ENCODE measurements at places on chromosomes 2 and 18.

DNA sequence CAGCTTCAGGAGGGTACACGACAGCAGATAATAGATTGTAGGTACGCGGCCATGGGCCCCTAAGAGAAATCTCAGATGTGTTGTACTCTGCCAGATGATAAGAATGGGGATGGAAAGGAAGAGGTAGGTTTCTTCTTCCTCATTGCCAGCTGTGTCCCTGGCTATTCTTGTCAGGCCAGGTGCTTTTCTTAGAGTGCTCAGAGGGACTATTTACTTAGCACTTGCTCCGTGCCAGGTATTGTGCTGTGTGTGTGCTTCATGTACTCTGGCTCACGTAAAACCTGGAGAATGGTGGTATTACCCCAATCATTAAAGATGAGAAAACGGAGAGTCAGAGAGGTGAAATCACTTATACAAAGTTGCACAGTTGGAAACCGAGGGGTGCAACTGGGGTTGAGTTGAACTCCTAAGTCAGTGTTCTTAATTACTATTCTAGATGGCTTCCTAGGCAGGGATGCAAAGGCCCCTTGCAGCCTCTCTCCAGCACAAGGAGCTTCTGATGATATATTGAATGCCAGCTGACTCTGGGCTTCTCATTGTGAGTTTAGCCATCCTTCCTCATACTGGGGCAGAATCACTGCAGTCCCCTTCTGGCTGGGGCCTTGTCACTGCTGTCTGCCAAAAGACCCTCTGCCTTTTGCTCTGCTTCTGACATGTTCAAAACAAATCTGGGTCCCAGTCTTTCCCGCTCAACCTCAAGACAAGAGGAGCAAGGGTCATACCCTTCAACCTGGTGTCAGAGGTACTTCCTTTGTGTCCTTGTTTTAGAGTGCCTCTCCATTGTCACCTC is 60.7 kb downstream of the LYPD1 start:
- no peak for DNase-seq

- no peak for DNase-seq
Observed at GRCh38 chr2:53445383-53446070, 322.1 kb upstream of the CHAC2 start.

DNA sequence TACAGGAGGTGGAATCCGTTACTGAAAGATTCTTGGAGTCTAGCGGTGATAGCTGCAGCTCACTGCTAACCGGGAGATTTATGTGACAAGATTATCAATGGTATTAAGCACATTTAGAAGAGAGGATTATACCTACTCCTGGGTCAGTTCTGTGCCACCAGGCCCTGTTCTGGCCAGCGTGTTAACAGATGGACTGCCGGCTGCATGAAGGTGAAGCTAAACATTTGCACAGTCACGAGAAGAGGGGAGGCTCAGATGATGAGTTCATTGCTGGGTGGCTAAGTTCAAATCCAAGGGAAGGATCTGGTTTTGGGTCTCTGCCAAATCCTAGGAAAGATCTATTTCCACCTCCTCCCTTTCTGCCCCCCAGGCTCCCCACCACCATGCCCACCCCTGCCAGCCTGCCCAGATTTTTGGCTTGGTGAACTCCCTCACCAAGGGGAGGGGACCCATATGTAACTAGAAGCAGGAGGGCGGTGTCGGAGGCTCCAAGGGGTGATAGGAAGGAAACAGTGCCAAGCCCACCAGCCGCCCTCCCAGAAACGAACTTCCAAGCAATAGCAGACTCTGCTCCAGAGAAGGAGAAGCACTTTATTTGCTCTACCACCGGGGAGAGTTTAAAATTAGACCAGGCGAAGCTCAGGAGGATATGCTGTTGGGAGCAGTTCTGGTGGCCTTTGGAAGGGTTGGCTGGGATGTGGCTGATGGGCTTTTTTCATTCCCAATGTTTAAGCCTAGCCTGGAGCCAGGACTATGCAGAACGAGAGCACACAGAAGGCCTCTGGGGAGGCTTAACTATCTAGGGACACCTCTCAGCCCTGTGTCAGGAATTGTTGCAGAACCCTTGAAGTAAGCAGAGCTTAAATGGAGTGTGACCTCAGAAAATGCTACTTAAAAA is 200.5 kb downstream of the KLHL29 start:
- no peak for DNase-seq

DNA sequence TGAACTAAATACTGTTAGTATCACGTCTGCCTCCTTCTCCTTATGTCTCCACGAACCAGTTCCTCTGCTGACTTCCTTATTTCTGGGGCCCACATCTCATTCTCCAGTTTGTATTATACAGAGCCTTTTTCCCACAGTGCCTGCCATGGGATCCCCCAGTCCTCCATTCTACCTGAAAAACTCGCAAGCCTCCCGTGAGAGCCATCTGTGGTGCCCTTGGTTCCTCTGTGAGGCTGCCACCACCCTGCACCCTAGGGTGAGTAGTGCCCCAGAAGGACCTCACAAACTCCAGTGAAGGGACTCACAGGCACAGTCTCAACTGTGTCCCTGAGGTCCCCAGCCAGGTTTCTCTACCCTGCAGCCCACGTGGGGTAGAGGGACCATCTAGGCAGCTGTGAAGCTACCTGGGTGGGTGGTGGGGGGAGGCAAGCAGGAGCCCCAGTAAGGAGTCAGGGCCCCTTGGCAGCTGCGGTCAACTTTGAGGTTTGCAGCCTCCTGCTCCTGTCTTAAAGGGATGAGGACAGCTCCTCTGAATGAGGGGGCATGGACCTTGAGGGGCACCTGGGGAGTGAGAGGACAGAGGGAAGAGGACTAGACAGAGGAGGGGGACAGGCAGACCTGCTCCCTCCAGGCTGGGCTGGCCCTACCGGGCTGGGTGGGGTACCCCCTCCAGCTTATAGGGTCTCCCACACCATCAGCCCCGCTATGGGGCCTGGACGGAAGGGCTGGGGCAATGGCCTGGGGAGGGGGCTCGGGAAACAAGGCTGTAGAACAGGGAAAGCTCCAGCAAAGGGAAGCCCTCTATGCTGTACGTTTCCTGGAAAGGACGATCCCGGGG is 1.0 kb downstream of the PSTPIP2 start:
- no peak for DNase-seq

- DNase-seq = no peak
Observed at GRCh38 chr18:79583984-79584401, 95.6 kb upstream of the CTDP1 start.

GRCh38 chr2:98487806-98488189 is 43.1 kb downstream of the INPP4A start:
- DNase-seq = no peak

DNA sequence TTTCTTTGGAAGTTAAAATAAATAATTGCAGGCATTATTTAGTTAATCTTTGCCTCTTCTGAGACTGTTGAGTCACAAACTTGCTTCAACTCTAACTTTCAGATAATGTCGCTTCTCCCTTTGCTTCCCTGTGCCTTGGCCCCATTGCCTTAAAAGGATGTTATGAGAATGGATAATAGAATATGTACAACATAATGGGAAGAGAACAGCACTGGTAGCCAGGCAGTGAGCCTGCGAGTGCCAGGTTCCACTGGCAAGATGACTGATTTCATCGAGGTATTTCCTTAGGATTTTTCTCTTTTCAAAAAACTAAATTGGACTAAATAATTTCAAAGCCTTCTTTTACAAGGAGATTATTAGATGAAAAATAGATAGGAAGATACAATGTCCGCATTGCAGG is 420.9 kb downstream of the TGIF1 start:
- DNase-seq = no peak

- DNase-seq = no peak
Observed at GRCh38 chr18:45826084-45826483, 609 bp downstream of the SIGLEC15 start.

GRCh38 chr18:24727685-24728084 is 267.2 kb downstream of the HRH4 start:
- no peak for DNase-seq

DNA sequence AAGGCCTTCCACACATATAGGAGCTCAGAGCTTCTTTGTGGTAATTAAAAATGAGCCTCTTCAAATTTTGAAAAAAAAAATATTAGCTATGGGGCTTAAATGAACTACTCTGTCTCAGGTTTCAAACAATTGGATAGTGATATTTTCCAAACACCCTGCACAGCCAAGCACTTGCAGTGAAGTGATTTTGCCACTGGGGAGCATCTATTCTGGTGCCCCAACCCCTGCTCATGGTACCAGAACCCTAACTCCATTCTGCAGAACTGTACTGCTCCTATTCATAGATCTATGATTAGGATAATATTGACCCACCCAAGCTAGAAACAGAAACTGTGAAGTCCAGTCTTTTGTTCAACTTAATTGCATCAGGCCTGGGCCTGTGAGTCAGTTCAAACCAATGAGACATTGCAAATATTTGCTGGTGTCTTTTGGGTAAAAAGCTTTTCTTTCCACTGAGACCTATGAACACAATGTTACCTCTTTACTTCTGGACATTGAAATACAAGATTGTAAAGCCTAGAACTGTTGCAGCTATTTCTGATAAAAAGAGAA is 324.0 kb downstream of the GALNT13 start:
- DNase-seq = no peak

GRCh38 chr2:31202041-31202440 is 15.3 kb downstream of the CAPN14 start:
- DNase-seq = no peak

Data from activated CD8-positive, alpha-beta memory T cell treated with anti-CD3 and anti-CD28 coated beads for 48 hours (primary cell).